ENCODE measurements at places on chromosomes 2 and 18. TPM values are rescaled to one million over a fixed set of nuclear protein-coding genes. Genes with fewer than 3 reads are reported as not detected.

- no peak overlapping the region for H3K4me3 ChIP-seq
- H3K4me1 ChIP-seq = no peaks in the 10 kb centered on the region
- DNase-seq = no peak
- H3K27me3 ChIP-seq = no peaks in the 10 kb centered on the region
Observed at GRCh38 chr2:240532031-240532775, 25.6 kb downstream of the ANKMY1 start.

DNA sequence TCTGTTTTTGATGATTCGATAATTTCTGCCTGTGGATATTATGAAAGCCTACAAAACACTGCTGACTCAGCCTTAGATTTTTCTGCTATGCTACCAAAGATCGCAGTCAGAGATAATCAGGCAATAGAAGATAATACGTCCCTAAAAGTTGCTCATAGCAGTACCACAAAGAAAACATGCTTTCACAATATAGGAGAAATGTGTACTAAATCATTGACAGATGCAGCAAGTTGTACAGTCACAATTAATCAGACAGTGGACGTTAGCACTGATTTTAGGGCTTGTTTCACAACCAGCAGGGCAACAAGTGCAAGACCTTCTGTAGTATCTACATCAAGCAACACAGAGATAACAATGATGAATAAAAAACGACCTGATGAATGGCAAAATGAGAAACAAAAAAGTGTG, 19.5 kb downstream of the RBM44 start:
- no peaks in the 10 kb centered on the region for H3K36me3 ChIP-seq
- no peak overlapping the region for H3K27ac ChIP-seq
- DNase-seq = no peak
- H3K4me3 ChIP-seq = no peak overlapping the region
- H3K4me1 ChIP-seq = no peaks in the 10 kb centered on the region

DNA sequence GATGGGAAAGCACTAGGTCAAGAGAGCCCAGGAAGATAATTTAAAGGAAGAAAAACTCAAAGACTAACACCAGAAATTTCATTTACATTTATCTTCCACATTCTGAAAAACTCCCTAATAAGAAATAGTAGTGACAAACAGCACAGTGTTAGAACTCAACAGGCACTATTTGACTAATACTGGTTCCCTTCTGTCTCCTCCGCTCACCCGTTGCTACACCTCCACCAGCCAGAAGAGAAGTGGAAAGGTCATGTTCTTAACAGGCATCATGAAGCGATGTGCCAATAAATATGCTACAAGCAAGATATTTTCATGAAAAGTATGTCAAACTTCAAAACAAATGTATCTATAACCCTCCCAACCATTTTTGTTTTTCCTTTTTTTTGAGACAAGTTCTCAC, 5.7 kb downstream of the ROCK1 start:
- no peaks in the 10 kb centered on the region for H3K36me3 ChIP-seq
- peaks cover 42% of the 10 kb centered on the region for H3K4me1 ChIP-seq
- no peak overlapping the region for H3K4me3 ChIP-seq
- H3K27me3 ChIP-seq = no peaks in the 10 kb centered on the region

- no peaks in the 10 kb centered on the region for H3K4me1 ChIP-seq
- no peaks in the 10 kb centered on the region for H3K36me3 ChIP-seq
- no peak for DNase-seq
- no peak overlapping the region for H3K27ac ChIP-seq
- H3K27me3 ChIP-seq = no peaks in the 10 kb centered on the region
Observed at GRCh38 chr18:61530681-61531080, 197.5 kb downstream of the CDH20 start.

The RBM45 gene
- 8.4 TPM for polyA plus RNA-seq

The MYO5B gene
- 8.0 TPM for polyA plus RNA-seq
